Ureter (tissue), 1 donor: ENCODE measurements at places on chromosomes 6 and 20.

DNA sequence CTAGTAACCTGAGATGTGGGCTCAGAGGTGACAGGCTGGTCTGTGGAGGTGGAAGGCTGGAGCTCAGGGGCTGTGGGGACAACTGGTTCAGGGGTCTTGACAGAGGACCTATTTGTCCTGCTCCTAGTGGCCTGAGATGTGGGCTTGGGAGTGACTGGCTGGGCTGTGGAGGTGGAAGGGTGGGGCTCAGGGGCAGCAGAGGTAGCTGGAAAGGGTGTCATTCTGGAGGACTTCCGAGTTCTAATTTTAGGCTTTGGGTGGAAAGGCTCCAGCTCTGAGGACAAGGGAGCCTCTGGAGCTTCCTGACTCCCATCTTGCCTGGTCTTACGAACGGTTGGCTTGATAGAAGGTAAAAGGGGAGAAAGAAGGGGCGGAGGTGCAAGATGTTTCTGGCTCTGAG, 11.5 kb downstream of the MDC1 start:
- no peak for DNase-seq

- no peak for DNase-seq
Observed at GRCh38 chr20:63958471-63958870, 2.3 kb upstream of the UCKL1 start.

GRCh38 chr6:10381133-10381829, 33.6 kb downstream of the TFAP2A start:
- no peak for DNase-seq

GRCh38 chr20:41428285-41428684, 61.7 kb upstream of the EMILIN3 start:
- no peak for DNase-seq

DNA sequence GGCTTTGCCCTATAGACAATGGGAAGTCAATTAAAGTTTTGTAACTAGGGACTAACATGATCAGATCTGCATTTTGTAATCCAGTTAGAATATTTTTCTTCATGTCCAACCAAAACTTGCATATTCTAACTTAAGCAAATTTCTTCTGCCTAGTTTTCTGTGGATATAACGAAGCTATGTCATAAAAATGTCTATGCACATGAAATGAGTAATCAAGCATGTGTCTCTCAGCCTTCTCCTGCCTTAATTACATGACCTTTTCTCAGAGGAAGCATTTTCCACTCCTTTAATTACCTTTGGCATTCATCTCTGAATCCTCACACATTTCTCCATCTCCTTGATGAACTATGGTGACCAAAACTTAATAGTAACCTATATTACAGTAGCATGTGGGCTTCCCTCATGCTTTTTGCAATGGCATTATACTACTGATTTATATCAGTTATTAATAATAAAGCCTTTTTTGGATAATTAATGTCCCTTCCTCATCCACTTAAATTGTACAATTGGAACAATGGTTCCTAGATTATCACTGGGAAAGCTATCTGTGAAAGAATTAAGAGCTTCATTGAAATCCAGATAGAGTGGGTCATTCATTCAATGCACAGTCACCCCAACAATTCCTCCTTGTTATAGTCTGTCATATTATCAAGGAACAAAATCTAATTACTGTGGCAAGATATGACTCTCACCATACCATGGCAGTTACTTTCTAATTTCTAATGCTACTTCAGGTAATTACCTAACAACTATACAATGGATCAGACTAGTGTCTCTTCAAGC, 19.1 kb upstream of the FBXO9 start:
- DNase-seq: no peak

- DNase-seq: no peak
Observed at GRCh38 chr20:24911461-24911860, 37.6 kb upstream of the CST7 start.

- no peak for DNase-seq
Observed at GRCh38 chr6:40011844-40012243, 77.6 kb upstream of the MOCS1 start.
